ENCODE measurements at places on chromosomes 3 and 15.
A peak's percentile ranks its signal among the peaks of the same experiment; 100 is the strongest.

- no peak for DNase-seq
Measured at GRCh38 chr3:40598338-40598737, 73.6 kb downstream of the ZNF621 start.

GRCh38 chr15:32709295-32710033, 8.3 kb upstream of the GREM1 start:
- no peak for DNase-seq

GRCh38 chr15:83809345-83809744, 155.4 kb downstream of the ADAMTSL3 start:
- no peak for DNase-seq

- no peak for DNase-seq
Measured at GRCh38 chr3:88573472-88573871, 423.7 kb downstream of the C3orf38 start.

GRCh38 chr3:5489536-5489935, 302.0 kb downstream of the EDEM1 start:
- DNase-seq: no peak

DNA sequence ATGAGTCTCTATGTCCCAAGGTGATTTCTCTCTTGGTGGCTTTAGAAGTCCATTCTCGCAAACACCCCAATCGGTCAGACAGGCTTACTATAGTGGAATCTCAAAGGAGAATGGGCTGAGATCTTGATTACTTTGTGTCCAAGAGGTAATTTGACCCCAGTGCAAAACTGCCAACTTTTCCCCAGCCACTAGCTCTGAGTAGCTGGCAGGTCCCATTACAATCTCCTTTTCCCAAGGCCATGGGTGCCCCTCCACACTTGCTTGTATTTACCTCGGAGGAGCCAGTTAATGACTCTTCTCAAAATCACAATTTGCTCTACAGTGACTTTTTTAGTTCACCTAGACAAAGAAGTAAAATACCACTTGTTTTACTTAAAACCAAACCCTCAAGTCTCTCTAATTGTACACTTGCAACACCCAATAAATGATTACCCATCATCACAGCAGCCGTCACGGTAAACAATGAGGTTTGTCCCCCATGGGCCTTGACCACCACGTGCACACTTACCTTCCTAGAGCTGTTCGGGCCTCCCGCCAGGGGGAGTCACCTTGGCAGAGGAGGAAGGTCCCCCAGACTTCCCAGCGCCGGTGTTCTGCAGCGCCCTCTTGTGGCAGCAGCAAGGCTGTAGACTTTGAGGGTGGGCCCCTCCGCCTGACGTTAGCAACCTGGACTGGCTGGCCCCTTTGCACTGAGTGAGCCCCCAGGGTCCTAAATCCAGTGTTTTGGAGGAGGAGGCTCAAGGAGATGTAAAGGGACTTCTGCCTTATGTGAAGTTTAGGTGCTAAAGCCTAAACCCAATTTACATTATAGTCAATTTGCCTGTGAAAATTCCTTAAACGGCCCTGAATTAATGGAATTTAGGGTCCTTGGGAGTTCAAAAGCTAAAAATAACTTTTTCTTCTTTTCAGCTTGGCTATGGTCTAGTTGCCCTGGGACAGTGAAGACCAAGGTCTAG, 18.7 kb upstream of the HDAC11 start:
- DNase-seq: peak; percentile 44

- DNase-seq: no peak
Measured at GRCh38 chr3:157573780-157574378, 70.7 kb upstream of the VEPH1 start.

- DNase-seq: no peak
Measured at GRCh38 chr3:93988764-93989163, 8.8 kb downstream of the ARL13B start.

- DNase-seq: no peak
Measured at GRCh38 chr3:14602804-14603644, 48.5 kb upstream of the CCDC174 start.

DNA sequence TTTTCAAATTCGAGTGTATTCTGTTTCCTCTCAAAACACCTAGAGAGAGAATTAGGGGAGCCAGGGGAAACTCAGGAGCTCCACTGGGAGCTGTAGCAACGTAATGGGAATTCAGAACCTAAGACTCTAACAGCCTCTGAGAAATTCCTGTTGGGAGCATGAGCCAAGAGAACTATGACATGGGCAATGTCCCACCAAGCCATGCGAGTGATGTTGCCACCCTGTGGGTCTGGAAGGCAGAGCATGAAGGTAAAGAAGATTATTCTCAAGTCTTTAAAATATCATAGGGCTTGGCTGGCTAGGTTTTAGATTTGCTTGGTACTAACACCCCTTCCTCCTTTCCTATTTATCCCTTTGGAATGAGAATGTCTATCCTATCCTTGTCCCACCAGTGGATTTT, 392.6 kb upstream of the ADAMTS9 start:
- DNase-seq: no peak

- no peak for DNase-seq
Measured at GRCh38 chr3:170352936-170353335, 4.6 kb upstream of the SKIL start.

- no peak for DNase-seq
Measured at GRCh38 chr3:57587905-57588304, 9.2 kb downstream of the ARF4 start.

DNA sequence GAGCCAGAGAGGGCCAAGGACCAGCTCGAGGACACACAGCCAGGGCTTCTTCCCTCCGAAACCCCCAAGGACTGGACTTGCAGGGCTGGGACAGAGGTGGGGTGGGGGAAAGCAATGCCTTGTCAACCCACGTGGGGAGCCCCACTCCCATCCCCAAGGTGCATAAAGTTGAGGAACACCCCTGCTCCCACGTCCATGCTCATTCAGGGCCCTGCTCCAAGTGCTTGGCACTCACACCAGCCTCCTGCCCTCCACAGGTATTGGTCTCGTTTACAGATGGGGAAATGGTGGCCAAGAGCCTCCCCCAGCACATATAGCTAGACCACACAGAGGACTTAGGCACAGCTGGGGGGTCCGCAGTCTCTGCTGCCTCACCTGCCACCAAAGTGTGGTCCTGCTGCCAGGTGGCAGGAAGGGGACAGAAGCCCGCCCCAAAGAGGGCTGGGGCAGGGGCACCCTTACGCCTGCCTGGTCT, 50.5 kb upstream of the CSPG4 start:
- DNase-seq: no peak

GRCh38 chr3:52140769-52141168, 13.5 kb downstream of the POC1A start:
- no peak for DNase-seq

- DNase-seq: peak; percentile 63
Measured at GRCh38 chr3:149352556-149352955, 19.1 kb upstream of the TM4SF18 start.

DNA sequence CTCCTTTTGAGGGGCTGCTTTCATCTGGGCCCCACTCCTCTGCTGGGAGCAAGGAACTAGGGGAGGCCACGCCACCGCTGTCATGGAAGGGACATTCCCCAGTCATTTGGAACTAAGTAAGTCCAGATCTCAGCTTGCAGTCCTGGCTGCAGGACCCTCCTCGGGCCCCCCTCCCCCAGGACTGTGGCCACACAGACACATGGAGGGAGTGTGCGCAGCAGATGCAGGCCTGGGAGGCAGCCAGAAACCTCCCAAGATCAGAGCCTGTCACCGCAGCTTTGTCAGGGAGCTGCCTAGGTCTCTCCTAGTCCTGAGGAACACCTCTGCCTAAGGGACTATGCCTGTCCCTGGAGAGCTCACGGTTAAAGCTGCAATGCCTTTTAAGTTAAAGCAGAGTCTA, 7.3 kb upstream of the SEMA3F start:
- DNase-seq: no peak

- DNase-seq: no peak
Measured at GRCh38 chr15:82890995-82891390, 61.5 kb downstream of the HOMER2 start.

GRCh38 chr3:73031573-73032103, 29.8 kb upstream of the EBLN2 start:
- no peak for DNase-seq

Data from NCI-H460 (cell line).